ENCODE measurements at places on chromosomes 7 and 10.

DNA sequence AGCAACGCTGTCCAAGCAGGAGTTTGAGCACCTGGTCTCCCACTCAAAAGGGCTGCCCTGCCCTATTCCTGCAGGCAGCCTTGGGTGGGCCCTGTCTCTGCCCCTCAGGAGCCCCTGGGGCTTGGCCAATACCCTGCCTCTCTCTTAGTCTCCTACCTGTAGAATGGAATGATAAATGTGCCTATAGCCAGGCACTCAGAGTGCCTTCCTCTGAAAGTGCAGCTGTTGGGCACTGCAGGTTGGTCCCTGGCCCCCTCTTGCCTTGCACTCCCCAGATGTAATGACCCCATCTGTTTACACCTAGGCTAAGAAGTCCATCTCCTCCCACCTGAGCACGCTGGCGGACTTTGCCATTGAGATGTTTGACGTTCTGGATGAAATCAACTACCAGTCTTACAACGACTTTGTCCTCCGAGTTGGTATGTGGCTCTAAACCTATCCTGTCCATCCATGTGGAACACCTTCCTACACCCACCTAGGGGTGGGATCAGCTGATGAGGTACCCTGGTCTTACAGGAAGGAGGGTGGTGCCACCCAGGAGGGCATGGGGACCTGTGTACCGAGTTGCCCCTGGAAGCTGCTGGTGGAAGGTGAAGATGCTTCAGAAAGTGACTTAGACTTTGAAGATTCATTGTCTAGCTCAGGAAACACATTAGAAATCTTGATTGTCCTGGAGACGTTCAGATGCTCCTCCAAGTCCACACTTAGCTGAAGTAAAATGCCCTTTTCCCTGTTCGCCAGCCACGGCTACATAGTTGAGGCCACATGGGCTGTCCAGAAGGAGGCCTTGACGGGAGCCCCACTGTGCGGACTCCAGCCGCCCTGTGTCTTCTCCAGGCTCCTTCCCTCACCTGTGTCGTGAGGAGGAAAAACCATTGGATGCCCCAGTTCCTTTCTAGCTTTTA lies 134.1 kb downstream of the ADCY1 start:
- DNase-seq, result no peak

DNA sequence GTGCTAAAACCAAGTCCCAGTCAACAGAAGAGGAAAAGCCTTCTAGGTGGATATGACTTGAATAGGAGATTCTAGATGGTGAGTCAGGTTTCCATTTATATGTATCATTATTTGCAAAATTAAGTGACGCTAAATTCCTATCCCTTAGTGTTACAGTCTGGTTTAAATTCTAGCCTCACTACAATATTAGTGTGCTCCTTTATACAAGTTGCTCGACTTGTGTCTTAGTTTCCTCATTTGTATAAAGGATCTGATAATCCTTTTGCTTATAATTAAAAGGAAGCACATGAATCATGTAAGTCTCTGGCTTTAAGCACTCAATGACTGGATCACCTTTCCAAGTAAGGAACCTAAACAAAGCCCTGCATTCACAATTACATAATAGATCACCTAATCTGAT lies 105.7 kb downstream of the SVOPL start:
- no peak for DNase-seq

DNA sequence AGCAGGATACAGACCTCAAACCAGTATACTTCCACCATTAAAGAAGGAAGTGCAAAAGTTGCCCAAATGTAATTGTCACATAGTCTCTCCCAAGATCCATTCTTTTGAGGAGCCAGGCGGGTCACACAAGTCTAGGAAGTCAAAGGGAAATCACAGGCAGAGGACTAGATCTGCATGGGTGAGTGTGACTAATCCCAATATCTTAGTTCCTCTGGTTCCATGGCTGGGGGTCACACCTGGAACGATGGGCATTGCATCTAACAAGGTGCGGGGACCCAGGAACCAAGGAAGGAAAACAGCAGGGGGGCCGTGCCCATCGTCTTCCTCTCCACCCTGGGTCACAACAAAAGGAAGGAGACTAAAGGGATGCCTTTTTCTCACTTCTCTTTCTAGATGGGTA lies 1138.8 kb downstream of the XPNPEP1 start:
- DNase-seq, result no peak

GRCh38 chr10:89555688-89556445 lies 20.5 kb upstream of the SLC16A12 start:
- no peak for DNase-seq

DNA sequence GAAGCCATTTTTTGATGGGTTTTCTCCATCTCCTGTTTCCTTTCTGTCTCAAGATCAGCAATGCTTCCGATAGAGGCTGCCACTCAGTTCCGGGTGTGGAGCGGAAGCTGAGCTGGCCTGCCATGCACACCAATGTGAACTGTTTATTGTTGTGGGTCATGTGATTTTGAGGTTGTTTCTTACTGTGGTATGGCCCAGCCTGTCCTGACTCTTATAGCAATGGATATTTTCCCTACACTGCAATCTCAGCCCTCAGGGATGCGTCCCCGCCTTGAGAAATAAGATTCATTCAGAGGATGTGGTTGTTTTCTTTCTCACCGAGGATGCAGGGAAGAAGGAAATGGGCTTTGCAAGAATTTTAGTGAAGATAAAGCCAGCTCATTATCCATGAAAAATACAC lies 134.7 kb downstream of the PFKFB3 start:
- no peak for DNase-seq

DNA sequence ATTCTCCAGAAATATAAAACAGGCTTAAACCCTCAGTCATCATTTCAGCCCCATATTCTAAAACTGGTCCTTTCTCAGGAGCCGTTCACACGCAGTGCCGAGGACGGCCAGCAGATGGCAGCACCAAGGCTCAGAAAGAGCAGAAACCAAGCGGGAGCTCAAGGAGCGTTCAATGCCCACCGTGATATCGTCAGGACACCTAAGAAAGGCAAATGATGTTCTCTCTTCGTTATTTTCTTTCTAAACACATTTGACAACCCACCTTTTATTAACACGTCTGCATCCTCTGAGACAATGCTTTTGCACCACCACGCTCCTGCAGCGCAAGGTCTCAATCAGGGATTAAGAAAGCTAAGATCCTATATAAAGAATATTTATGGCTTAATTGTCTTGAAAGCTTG lies 45.7 kb upstream of the RBM33 start:
- peak; percentile 82 for DNase-seq

DNA sequence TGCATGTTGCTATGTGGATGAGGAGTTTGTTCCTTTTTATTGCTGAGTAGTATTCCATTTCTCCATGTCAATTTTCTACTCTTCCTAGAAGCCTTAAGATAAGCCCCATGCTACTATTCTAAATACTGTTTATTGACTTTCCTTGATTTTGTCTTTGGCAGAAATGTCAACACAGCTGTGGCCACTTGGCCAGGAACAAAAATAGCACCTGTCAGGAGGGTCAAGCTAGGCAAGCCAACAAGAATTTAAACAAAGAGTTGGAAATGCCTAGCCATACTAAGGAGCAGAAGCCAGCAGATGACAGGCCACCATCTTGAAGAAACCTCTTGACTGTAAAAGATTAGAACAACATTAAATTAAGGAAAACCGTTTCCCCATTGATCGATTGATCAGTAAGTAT lies 34.7 kb downstream of the JAZF1 start:
- DNase-seq, result no peak

DNA sequence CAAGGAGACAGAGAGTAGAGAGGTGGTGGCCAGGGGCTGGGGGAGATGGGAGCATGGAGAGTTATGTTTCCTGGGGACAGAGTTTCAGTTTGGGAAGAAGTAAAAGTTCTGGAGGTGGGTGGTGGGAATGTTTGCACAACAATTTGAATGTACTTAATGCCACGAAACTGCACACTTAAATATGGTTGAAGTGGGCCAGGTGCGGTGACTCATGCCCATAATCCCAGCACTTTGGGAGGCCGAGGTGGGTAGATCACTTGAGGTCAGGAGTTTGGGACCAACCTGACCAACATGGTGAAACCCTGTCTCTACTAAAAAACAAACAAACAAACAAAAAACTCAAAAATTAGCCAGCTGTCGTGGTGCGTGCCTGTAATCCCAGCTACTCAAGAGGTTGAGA lies 137.2 kb downstream of the PFKFB3 start:
- DNase-seq, result no peak

All from NCI-H1092 (cell line).